ENCODE measurements at places on chromosomes 12 and 14.

GRCh38 chr12:40775661-40776060 is 83.4 kb downstream of the CNTN1 start:
- no peak for DNase-seq

DNA sequence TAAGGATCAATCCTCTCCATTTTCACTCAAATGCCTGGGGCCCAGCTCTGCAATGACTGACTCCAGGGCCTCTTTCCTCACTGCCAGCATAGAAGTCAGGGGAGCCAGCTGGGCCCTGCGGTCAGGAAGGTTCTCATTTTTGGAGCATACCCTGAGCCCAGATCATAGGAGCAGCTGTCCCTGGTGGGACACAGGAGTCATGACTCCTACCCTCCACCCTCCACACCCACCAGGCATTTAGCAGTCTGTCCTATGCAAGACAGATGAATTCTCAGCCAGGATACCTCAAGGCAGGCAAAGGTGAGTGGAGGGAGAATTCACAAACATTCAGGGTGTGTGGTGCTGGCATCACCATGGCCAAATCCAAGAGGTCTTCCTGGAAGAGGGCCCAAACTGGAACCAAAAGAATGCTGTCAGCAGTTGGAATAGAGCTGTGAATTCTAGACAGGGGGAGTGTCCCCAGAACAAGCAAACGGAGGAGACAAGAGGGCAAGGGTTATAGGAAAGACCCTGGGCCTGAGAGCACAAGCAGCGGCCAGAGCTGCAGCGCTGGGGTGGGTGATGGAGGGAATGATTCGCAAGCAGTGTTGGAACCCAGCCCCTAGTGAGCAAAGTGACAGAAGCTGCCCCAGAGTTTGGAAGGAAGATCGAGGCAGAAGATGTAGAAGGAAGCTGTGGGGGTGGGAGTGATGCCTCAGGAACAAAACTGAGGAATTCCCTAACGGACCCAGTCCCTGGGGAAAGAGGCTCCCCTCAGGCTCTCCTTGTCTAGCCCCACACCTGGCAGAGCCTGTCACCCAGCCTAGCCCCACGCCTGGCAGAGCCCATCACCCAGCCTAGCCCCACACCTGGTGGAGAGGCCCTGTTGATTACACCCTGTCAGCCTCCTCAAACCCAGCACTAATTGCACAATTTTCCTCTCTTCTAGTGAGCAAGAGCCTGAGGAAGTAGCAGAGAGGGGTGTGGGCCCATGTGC is 4.5 kb upstream of the REM2 start:
- DNase-seq = no peak

DNA sequence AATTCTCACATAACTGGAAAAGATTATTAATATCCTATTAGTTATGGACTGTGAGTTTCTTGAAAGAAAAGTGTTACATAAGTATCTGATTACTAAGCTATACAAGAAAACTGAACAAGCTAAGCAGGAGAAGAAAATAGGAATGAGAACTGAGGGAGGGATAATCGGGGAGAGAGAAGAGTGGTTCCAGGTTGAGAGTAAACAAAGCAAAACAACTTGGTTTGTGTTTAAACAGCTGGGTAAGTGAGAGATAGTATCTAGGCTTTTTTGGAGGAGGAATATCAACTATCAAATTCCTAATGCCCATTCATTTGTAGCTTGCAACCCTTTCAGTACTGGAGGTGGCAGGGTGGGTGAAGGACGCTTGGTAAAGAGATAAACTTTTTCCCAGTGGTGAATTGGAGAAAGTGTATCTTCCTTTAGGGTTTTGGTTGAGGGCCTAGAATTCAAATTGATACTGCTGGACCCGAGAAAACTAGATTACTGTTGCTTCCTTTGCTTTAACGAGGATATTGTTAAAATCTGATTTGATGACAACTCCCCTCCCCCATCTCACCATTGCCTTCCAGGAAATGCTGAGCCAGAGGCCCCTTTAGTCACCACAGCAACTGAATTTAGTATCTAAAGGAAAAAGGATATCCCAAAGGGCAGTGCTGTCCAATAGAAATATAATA is 2.0 kb upstream of the SLC2A3 start:
- no peak for DNase-seq

DNA sequence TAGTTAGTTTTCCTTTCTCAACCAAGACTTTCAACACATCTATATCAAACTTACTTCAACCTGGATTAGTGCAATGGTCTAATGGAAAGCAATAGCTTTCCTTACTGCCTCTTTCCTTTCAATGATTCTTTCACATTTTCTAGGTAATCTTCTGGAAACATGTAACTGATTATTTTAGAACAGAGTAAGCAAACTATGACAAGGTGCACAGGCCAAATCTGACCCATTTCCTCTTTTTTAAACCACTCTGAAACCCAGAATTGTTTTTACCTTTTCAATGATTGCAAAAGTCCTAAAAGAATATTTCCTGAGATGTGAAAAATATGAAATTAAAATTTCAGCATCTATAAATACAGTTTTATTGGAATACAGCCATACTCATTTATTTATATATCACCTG is 81.6 kb upstream of the TMTC2 start:
- DNase-seq = no peak

DNA sequence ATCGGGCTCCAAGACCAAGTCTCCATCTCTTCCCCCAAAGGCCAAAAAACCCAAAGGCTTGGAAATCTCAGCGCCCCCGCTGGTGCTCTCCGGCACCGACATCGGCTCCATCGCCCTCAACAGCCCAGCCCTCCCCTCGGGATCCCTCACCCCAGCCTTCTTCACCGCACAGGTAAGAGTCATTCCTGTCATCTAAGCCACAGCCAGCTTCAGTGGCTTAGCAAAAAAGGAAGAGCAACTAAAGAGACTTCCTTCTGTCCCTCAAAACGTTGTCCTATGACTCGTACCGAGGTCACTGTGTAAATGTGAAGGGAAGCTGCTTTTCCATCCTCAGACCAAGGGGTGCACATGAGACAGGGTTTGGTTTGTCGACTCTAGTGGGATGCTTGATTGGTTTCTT is 53.4 kb downstream of the ELK3 start:
- DNase-seq = no peak

DNA sequence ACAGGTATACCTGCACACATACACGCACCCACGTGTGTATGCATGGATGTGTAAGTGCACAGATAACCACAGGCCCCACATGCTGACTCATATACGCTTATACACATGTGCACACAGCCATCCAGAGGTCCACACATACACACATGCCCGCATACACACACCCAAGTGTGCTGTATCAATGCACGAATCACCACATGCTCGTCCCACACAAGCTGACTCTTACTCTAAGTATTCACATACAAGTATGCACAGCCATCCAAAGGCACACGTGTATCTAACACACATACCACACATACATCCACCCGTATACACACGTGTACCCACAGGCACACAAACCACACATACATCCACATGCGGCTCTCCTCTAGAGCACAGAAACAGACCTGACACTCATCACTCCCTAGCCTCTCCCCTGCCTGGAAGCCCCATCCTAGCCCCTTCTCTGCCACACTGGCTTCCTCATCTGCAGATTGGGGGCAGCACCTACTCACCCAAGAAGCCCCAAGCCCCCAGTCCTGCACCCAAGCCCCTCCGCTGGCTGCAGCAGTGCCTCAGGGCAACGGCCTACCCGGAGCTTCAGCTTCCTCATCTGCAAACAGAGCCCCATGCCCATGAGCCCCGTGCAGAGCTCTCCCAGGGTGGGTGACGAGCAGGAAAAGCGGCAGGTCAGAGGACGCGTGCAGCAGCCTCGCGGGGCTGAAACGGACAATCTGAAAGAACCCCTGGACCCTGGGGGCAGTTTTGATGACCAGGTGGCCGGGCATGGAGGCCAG is 105.4 kb downstream of the NCOR2 start:
- DNase-seq = no peak

- peak; percentile 22 for DNase-seq
Measured at GRCh38 chr12:110778833-110779577, 36.3 kb upstream of the PPP1CC start.

GRCh38 chr14:33669111-33669510 is 281.8 kb downstream of the EGLN3 start:
- DNase-seq = no peak

- no peak for DNase-seq
Measured at GRCh38 chr12:98222135-98222534, 293.3 kb upstream of the TMPO start.

DNA sequence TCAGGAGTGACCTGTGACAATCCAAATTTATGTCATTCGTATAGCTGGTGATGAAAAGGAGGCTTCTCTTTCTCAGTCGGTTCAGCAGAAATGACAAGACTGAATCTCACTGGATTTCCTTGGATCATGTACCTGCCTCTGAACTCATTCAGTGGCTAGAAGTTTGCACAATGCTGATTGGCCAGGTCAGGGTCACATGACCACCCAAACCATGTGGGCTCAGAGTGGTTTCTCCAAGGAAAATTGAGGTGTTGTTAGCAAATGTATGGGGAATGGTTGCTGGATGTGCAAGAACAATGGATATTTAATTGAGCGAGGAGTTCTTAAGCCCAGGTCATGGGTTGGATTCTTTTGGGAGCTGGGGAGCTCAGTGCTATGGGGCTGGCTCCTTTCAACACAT is 227.5 kb downstream of the AACS start:
- no peak for DNase-seq

DNA sequence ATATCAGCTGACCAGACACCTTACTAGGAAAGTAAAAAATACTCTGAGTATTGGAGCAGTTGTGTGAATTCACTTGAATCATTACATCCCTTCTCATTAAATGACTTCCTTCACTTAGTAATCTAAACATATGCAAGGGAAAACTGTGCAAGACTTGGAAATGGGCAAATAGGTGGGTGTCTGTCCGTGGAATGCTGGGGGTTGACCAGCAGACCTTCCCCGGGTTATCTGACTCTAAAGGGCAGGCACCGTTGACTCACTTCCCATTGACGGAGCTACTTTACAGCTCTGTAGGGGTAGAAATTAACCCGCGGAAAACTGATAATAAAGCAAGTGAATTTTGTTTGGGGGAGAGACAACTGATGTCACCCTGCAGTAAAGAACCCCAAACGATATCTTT is 199.3 kb downstream of the TTC7B start:
- no peak for DNase-seq

DNA sequence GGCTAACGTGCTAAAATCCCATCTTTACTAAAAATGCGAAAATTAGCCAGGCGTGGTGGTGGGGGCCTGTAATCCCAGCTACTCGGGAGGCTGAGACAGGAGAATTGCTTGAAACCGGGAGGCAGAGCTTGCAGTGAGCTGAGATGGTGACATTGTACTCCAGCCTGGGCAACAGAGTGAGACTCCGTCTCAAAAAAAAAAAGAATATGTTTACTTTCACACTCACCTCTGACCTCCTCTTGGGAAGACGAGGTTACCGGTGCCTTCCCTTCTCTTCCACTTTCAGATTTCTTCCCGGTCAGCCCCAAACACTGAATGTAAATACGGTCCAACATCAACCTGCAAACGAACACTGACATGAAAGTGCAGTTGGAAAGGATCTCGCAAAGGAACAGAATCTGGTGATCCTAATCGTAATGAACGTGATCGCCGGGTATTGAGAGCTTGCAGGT is 31.8 kb upstream of the PPP1R13B start:
- no peak for DNase-seq

DNA sequence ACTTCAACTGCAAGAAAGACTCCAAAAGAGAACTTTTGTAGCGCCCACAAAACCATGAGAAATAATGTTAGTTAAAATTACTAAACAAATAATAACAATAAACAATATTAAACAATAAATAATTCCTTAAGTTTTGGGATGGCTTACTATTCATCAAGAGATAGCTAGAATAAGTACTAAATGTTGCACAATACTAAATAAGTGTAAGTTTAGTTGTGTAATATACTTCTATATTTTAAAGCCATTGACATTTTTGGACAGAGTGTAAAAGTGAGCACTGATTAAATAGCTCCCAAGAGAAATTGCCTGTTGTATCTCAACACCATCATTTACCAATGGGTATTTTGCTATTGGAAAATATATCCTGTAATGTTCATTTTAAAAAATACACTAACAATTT is 166.7 kb downstream of the ALG10 start:
- DNase-seq = no peak

- DNase-seq = no peak
Measured at GRCh38 chr14:26466862-26467261, 131.0 kb downstream of the NOVA1 start.

GRCh38 chr12:13454991-13455777 is 258.7 kb downstream of the EMP1 start:
- no peak for DNase-seq

DNA sequence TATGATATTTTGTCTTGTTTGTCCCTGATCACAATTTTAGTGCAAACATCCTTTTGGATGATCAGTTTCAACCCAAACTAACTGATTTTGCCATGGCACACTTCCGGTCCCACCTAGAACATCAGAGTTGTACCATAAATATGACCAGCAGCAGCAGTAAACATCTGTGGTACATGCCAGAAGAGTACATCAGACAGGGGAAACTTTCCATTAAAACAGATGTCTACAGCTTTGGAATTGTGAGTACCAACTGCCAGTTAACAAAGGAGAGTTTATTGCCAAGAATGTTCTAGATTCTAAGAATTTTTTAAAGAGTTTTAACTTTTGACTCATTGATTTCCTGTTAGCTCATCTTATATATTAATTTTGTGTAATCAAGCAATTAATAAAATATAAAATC is 55.4 kb downstream of the IRAK3 start:
- DNase-seq = no peak

DNA sequence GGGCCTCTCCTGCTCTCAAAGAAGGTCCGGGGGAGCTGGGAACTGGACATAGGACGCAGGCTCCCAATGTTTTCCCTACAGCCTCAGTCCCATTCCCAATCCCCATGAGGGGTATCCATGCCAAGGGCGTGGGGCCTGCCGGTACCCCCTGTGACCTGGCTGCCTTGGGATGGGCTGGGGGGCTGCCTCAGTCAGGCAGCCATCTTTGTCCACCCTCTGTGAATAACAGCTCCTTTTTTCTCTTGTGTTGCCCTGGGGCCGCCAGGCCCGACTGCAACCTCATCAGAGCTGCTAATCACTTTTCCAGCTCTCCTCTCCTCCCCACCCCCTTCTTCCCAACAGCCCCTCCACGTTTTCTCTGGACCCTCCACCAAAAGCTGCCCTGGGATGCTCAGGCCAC is 11.2 kb downstream of the FIGNL2 start:
- DNase-seq = no peak

- DNase-seq = no peak
Measured at GRCh38 chr12:31843398-31844095, 114.7 kb upstream of the AMN1 start.

DNA sequence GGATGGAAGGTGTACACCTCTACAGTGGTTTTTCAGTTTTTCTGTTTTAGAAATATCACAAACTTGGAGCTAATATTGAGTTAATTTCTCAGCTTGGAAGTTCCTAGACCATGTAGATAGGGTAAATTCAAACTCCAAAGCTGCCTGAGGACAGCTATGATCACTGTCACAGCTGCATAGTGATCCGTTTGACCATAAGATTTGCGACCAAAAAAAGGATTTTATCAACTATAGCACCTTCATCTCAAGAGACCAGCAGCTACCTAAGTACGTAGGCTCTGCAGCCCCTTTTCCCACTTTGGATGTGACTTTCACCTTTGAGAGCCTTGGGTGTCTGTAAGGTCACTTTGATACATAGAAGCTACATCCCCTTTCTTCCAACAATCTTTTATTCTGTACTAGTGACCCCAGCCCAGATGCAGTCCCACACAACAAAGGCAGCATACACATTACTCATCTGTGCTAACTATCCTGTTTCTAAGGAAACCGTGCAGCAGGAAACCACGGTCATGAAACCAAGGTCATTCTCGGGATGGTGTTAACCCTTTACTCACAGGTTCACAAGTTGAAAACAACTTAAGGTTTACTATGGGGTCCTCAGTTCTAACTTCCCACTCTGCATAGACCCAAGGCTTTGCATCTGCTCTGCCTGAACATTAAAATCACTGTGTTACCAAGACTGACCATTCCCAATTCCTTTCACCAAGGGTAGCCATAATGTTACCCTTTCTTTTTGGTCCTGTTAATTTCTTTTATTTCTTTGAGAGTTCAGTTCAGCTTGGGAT is 75.4 kb downstream of the IFT81 start:
- peak; percentile 47 for DNase-seq

Measured in kidney (tissue), 22 donors.